ENCODE measurements at places on chromosomes 11 and 22.

DNA sequence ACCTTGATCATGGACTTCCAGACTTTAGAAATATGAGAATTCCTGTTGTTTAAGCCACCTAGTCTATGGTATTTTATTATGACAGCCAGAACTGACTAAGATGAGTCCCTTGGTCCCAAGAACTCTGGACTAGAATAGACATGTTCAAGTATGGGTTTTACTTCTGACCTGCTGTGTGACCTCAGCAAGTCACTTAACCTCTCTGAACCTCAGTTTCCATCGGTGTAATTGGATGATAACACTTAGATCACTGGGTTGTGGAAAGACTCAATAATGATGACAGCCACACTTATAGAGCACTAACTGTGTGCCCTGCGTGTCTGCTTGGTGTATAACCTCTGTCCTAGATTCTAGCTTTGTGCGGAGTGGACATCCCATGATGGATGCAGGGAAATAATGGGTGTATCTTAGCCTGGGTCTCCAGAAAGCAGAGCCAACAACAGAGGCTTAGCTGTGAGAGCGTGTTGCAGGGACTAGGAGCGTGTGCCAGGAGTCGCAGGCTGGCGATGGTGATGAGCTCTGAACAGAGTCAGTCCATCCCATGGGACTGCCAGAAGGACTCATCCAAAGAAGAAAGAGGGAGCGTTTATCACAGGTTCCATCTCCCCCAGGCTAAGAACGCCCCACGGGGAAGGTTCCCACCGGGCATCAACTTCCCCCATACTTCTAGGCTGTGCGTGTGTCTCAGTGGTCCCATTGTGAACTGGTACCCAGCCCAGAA lies 93.2 kb upstream of the TP53I11 start:
- DNase-seq = no peak

DNA sequence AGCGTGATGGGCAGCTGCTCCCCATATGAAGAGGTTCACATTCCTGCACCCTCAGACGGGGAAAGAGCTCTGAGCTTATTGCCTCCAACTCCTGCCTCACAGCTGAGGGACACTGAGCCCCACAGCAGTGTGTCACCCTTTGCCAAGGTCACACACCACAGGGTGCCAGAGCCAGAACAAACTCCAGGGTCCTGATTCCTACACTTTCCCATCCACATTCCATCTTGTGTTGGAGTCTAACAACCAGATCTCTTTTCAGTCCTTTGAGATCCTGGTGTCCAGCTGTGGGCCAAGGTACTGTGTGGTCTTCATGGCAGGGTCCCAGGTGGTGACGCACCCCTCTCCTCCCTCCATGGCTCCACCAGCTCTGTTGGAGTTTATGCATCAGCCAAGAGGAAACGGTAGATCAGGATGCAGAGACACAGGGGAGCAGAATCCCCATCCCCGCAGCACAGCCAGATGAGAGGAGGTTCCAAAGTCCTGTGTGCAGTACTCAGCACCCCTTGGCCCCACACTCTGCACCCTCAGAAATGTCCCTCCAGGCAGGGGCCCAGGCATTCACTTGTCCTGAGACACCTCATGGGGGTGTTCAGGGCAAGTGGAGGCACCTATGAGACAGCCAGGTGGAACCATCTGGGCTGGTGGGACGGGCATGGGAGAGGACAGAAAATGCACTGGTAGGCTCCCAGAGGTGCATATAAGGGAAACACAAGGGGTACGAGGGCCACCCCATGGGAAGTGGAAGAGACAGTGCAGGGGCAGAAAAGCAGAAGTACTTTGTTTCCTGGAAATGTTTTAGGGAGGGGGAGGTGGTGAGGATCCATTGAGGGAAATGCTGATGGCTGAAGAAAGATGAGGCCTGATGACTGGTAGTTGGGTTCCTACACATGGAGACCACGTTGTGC lies 32.6 kb upstream of the GNAZ start:
- no peak for DNase-seq

GRCh38 chr11:40129266-40129665 lies 1330.2 kb downstream of the LRRC4C start:
- DNase-seq = no peak

GRCh38 chr11:96337541-96338431 lies 5.2 kb downstream of the MAML2 start:
- no peak for DNase-seq

All from activated naive CD8-positive, alpha-beta T cell treated with anti-CD3 and anti-CD28 coated beads, Interleukin-2, amount 10 ng/mL, durations not matched to agents 7 days and 5 days (primary cell).